ENCODE measurements at places on chromosomes 3 and 15.

DNA sequence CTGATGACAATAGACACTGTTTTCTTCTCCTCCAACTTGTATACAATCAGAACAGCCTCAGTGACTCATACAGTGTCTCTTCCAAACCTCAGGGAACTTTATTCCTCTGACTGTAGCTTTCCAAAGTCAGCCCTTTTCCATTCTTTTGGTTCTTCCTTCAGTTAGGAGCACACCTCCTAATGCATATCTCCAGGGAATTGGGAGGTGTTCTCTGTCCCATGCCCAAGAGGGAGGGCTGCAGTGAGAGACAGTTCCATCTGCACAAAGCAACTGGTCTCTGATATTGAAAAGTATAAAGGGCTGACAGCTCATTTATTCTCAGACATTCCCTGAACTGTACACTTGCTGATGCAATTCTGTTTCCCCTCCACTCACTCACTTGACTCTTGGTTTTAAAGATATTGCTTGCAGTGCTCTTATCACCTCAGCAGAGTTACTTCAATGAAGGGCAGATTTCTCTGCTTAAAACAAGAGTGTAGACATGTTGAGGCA is 337.8 kb upstream of the TBC1D5 start:
- DNase-seq = no peak

GRCh38 chr3:125618851-125619250 is 23.6 kb upstream of the OSBPL11 start:
- DNase-seq = no peak

DNA sequence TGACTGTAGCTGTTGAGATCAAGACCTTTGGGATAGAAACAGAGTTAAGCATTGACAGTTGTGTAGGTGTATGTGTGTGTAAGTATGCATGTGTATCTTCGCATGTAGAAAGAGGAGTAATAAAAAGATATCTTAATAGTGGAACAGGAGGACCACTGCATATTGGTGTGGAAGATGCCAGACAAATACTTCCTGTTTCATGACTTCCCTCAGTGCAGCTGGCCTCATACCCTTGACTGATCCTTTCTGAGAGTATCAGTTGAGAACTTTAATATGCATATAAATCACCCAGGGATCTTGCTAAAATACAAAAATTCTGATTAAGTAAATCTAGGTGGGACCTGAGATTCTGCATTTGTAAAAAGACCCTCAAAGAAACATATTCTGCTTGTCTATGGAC is 8.5 kb upstream of the ZBED2 start:
- no peak for DNase-seq

- DNase-seq = no peak
These were observed 9.0 kb downstream of the P2RY1 start for GRCh38 chr3:152843955-152844354.

GRCh38 chr3:161430307-161430706 is 59.0 kb upstream of the SPTSSB start:
- no peak for DNase-seq

DNA sequence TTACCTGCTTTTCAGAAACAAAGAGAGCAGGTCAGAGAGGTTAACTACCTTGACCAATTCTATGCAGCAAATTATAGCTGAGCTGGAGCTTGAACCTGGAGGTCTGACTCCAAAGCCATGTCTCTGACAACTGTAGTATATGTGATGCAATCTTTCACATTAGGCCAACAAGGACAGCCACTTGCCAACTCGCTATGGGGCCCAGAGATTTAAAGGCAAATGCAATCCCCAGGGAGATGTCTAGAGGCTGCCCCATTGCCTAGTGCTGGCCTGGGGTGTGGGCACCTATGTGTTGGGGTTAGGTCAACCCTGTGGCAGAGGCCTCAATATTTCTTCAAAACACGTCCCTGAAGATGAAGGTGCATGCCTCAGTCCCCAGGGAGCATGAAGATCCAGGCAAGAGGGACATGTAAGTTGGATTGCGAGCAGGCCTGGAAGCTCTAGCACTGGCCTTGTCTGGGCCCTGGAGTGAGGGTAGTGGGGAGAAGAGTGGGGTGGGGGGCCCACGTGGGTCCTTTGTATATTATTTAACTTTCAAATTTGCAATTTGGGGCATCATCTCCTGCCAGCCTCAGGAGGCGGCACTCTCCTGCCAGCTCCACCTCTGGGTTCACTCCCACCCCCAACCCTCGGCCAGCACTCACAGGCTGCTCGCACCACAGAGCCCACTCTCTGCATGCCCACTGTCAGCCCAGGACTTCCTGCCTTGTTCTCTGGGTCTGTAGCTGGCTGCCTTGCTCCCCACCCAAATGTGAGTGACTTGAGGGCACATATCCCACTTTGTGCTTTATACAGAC is 64.3 kb downstream of the SLC12A8 start:
- DNase-seq = no peak

DNA sequence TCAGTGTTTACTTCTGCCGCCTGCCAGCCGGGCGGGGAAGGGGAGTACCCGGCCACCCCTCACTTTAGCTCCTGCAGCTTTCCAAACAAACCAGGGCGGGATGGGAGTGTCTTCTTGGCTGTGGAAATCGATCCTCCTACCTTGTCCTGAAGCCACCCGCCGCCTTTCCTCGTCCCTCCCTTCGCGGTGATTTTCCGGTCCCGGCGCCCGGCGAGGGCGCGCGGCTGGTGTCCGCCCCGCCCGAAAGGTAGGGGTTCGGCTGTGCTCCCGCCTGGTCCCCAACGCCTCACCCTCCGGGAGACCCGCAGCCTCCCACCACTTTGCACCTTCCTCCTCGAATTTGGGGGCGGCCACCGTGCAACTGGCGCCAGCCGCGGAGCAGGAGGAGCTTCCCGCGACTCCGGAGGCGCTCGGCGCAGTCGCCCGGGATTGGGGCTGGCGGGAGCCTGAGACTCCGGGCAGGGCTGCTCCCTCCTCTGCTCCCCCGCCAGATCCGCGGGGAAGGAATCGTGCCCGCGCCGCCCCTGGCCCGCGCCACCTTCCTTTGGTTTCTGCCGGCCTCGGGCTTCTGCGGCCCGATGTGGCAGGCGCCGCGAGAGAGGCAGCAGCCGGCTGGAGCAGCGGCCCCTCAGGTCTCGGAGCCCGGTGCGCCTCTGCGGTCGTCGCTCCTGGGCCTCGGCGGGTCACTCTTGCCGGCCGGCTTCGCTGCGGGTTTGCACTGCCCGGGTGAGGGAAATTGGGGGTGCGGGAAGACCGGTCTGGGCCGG is 30.7 kb upstream of the ST3GAL6 start:
- DNase-seq = no peak
